ENCODE measurements at places on chromosomes 6 and 20.

DNA sequence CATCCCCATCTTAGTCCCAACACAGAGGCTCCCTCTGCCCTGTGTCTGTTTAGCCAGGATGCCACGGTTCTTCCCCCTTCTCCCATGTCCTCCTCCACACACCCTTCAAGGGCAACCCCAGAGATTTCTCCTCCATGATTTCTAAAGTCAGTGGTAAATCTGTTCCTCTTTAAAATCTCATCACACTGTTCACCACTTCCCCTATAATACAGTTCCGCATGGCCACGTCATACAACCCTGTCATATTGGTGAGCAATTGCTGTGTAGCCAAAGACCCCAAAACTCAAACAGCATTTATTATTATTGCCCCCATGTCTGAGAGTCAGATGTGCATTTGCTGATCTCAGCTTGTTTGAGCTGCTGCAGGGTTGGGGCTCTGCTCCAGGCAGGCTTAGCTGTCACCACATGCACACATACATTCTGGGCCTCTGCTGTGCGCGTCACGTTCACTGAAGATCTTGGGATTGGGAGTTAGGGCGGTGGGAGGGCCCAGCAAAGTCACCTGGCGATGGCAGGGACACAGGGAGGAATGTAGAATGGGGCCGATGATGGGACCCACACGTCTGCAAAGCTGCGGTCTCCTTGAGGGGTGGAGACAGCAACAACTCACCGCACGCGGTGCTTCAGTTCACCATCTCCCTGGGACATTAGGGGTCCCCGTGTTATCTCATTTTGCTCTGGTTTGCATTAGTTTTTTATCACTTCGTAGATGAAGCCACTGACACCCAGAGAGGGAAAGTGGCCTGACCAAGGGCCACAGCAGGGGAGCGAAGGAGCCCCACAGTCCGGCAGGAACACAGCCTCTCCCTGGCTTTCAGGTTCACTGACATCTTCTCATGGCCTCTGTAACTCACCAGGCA is 36.9 kb upstream of the CD93 start:
- DNase-seq: no peak

GRCh38 chr6:9083108-9083507 is 647.8 kb upstream of the SLC35B3 start:
- DNase-seq: no peak

GRCh38 chr6:6697620-6698019 is 109.1 kb downstream of the LY86 start:
- DNase-seq: no peak

- DNase-seq: no peak
Observed at GRCh38 chr6:155434096-155434495, 21.5 kb downstream of the NOX3 start.

DNA sequence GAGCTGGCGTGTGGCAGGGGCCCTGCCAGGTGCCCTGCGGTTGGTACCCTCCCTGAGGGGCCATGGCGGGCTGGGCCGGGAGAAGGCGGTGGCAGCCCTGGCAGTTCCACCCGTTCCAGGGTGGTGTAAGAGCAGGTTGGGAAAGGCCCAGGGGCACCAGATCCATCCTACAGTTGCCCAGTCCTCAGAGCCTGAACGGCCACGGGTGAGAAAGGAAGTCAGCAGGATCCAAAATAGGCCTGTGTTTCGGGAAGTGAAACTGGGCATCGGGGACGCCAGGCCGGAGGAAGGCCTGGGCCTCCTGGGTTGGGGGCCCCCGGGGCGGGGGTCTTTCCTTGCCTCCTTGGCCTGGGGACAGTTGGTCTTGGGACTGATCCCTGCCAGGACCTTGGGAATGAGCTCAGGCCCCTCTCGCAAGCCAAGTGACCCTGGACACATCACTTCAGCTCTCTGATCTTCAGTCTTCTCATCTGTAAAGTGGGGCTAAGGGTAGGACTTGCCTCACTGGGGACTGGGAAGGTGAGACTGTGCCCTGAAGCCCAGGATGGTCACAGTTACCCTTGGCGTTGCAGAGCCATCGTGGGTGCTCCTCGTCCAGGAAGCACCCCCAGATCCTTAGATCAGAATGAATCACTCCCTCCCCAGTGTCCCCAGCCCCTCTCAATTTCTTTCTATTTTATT is 18.1 kb upstream of the NOL4L start:
- peak; percentile 48 for DNase-seq

DNA sequence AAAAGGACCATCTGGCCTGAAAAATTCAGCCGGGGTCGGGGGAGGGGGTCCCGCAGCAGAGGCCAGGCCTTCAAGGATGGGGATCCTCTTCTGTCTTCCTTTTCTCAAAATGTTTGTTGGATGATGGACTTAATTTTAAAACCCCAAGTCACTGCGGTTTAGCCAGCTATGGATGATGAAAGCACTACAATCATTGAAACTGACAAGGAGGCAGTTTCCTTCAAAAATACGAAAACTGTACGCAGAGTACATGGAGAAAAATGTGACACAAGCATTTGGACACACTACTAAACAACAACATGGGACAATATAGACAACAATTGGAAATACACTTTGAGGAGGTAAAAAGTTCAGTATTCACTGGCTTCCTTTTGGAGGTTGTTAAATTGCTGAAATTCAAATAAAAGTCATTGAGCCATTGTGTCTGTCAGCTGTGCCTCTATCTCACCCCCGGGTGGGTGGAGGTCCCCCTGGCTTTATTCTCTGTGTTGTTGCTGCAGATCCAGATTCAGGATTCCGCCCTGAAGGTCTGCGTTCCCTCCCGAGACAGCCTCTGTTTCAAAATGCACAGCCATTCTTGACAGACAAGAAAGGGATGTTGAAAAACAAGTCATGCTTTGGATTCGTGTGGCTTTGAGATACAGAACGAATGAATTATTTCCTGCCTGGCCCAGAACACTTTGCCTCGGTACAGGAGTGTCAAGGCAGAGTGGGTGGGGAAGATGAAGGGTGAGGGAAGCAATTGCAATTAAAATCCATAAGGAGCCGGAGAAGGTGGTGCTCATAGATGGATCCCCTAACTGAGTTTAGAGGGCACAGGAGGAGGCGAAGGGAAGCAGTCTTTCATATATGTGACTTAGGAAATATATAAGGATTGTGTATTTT is 118.2 kb downstream of the TTLL2 start:
- DNase-seq: no peak

GRCh38 chr6:140043762-140044378 is 669.4 kb upstream of the CITED2 start:
- no peak for DNase-seq

DNA sequence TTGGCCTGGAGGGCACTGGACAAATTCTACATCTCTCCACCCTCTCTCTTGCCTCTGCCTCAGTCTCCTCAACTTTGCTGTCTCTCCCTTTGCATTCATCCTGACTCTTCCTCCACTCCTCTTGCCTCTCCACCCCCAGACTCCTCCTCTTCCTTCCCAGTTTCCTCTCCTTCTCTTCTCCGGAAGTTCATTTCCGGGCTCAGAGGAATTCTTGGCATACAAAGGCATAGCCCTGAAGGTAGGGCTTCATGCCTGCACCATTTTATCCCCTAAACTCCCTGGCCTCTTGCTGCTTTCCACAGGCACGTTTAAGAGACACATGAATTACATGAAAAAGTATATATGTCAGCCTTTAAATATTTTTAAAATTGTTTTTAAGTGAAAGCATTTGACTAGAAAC is 10.6 kb downstream of the BFSP1 start:
- DNase-seq: no peak

- DNase-seq: no peak
Observed at GRCh38 chr6:46377209-46377608, 114.0 kb downstream of the RCAN2 start.

- DNase-seq: no peak
Observed at GRCh38 chr6:14871221-14871620, 374.6 kb upstream of the JARID2 start.

- DNase-seq: no peak
Observed at GRCh38 chr6:70863343-70863742, 93.5 kb downstream of the B3GAT2 start.

GRCh38 chr6:15901141-15902115 is 227.5 kb upstream of the MYLIP start:
- no peak for DNase-seq

DNA sequence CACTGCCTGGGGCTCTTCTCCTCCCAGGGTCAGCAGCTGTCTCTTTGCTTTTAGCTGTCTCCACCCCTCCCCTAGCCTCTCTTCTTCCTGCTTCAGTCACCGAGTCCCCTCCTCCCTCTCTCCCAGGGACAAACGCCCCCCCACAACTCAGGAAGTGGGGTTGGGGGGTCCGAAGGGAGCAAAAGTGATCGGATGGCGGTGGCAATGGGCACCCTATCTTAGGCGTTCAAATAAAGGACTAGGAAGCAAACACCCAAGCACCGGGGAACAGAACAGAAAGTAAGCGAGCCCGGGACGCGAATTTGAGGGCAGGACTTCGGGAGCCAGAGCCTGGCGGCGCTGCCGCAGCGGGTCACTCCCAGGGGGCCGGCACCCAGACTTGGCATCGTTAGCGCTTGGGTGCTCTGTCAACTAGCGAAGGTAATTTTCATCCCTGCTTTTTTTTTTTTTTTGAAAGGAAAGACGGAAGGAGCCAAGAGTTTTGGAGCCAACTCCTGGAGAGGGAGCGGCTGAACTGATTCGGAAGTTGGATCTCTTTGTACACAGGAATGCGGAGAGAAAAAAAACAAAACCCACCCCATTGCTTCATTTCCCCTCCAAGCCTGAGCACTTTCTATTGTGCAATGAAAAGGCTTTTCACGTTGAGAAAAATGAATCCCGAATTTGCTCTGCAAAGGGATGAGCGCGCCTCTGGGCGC is 815 bp upstream of the ITPR3 start:
- DNase-seq: no peak

- DNase-seq: no peak
Observed at GRCh38 chr6:165676435-165677068, 13.5 kb upstream of the PDE10A start.

All from C1 segment of cervical spinal cord (tissue), 14 donors.